Neural crest cell (in vitro differentiated cells): ENCODE measurements at places on chromosomes 11 and 22.

GRCh38 chr11:22331771-22332170 lies 6.4 kb upstream of the SLC17A6 start:
- DNase-seq = no peak

GRCh38 chr11:117478126-117478860 lies 150.6 kb downstream of the CEP164 start:
- DNase-seq = no peak

- no peak for DNase-seq
Observed at GRCh38 chr11:134887896-134888295, 475.9 kb upstream of the B3GAT1 start.

- no peak for DNase-seq
Observed at GRCh38 chr11:109597336-109597735, 175.3 kb downstream of the C11orf87 start.

DNA sequence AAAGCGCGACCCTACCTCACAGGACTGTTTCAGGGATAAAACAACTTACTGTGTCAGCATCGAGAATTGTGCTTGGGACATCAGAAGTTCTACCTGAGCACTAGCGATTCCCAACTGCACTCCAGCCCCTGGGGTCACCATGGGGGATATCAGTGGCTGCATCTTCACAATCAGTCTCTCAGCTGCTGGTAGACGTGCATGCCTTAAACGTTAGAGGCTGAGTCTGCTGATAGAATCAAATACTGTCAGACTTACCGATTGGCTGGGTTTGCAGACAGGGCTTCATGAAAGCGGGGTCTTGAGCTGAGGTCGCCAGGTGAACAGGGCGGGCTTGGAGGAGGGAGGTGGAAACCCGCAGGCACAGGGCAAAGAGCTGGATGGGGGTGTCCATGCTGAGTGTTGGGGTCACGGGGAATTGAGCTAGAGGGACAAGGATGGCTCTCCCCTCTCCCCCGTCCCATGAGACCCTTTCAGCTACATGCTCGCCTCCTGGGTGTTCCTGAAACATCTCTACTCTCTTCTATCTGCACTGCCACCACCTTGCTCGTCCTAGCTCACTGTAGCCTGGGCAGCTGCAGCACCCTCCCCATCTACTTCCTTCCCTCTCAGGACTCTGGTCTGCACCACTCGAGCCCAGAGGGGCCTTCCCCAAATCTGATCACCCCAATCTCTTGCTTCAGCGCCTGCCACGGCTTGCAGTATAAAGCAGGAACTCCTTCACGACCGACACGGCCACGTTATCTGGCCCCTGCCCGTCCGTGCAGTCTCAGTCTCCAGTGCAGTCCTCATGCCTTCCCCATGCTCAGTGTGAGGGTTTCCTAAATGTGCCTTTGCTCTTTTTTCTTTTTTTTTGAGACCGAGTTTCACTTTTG lies 43.5 kb downstream of the ST14 start:
- no peak for DNase-seq

GRCh38 chr11:6544921-6545850 lies 48.1 kb downstream of the DNHD1 start:
- no peak for DNase-seq

- no peak for DNase-seq
Observed at GRCh38 chr11:124892146-124892545, 5.5 kb downstream of the ROBO4 start.

- DNase-seq = no peak
Observed at GRCh38 chr11:123461164-123461563, 31.1 kb downstream of the GRAMD1B start.

- DNase-seq = peak; percentile 20
Observed at GRCh38 chr11:28566339-28567089, 458.3 kb downstream of the METTL15 start.

- DNase-seq = no peak
Observed at GRCh38 chr11:32939046-32939445, 46.4 kb downstream of the QSER1 start.

DNA sequence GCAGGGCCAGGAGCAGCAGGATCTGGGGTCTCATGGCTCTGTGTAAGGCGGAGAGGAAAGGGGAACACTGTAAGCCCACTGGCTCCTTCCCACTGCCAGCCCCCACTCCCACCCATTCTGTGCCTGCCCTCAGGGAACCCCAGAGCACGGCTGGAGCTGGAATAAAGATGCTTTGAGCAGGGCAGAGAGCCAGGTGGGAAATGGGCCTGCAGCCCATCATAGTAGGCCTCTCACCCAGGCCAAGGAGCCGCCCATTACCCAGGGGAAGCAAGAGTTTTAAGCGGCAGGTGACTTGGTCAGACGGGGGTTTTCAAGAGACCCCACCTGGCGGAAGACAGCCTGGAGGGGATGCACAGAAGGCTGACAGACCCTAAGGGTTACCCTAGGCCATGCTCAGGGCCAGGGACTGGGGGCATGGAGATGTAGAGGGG lies 4.6 kb downstream of the LRRC32 start:
- no peak for DNase-seq

DNA sequence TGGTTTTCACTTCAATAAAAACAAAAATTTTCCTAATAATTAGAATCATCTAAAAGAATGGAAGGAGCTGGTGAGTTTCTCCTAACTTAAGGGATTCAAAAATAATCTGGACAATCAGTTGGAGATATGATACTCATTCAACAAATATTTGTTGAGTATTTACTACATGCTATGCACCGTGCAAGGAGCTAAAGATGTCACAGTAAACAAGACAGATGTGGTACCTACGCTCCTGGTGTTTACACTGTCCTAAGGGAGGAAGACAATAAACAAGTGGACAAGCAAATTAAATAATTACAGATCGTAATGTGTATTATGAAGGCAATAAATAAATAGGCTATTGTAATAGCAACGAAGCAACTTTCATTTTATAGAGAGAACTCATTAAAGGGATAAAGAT lies 9.9 kb upstream of the SPON1 start:
- no peak for DNase-seq

GRCh38 chr11:109552376-109552775 lies 130.4 kb downstream of the C11orf87 start:
- DNase-seq = no peak

GRCh38 chr11:68044898-68045351 lies 6.1 kb downstream of the TCIRG1 start:
- DNase-seq = no peak

DNA sequence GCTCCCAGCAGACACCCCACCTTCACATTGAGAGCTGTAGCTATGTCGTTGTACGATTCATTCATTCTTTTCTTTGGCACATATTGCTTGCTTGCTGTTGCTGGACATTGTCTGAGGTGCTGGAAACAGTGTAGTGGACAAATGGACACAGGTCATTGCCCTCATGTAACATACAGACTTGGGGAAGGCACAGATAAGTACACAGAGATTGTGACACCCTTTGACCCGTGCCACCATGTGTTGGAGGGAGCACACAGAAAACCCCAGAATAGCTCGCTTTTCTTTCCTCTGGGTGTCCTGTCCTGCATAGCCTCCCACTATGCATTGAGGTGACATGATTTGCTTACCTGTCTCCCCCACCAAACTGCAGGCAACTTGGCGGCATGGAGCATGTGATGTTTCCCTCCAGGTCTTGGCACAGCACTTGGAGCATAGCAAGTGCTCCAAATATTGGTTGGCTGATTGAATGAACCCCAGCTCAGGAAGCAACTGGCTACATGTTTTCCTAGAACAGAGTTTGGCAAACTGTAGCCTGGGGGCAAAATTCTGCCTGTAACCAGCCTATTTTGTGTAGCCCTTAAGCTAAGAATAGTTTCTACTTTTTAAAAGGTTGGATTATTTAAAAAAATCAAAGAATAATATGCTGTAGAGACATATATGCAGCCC lies 30.9 kb upstream of the NECTIN1 start:
- no peak for DNase-seq

DNA sequence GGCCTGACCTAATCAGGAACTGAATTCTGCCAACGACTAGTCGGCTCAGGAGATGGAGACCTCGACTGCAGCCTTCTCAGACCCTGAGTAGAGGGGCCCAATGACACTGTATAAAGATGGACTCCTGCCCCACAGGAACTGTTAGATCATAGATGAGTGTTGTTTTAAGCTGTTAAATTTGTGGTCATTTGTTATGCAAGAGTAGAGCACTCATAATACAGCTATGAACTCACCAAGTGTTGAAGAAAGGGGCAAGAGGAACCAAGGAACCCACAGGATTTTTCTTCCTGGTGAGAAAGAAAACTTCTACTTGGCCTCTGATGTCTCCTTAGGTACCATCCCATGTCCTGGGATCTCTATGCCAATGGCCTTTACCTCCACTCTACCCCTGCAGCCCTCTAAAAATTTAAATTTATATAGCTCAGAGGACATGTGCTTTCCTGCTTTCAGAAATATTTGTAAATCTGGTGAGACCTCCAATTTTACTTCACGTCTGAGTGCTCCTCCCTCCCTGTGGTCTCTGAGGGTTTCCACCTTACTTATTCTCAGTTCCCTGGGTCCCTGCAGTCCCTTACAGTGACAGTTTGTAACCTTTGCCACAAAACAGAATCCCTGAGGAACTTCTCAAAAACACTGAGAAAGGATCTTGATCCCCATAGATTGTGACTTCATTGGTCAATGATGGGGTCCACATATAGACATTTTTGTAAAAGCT lies 256.3 kb upstream of the ARHGAP20 start:
- no peak for DNase-seq

DNA sequence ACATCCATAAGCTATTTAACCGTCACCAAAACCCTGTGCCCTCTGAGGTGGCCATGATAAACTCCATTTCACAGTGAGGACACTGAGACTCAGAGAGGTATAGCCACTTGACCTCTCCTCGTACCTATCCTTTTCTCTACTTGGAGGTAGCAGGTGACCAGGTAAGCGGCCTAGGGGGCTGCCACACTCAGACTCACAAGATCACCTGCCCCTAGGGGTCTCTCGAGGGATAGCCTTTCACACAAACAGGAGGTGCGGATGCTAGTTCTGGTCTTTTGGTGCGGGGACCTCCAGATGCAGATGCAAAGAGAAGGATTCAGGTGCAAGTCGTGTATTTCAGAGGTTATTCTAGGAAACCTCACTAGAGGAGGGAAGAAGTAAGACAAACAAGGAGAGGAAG lies 14.6 kb downstream of the MS4A18 start:
- DNase-seq = no peak

GRCh38 chr11:75563978-75564552 lies 2.0 kb downstream of the SERPINH1 start:
- peak; percentile 59 for DNase-seq

DNA sequence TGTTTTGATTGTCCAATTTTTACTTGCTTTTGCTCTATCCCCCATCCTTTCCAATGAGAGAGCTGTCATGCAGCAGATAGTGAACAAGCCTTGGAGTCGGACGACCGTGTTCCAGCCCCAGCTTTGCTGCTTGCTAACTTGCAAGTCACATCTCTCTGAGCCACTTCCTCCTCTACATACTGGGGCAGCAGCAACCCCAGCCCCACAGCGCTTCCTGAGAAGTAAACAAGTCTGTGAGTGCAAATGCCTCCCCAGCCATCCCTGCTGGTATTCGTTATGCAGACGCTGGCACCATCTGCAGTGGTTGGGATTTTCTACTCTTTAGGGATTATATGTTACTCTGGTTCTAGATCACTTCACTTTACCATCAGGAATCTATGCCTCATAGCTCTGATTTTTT lies 35.0 kb downstream of the TPBGL start:
- no peak for DNase-seq

GRCh38 chr11:100681064-100681502 lies 6.0 kb upstream of the ARHGAP42 start:
- no peak for DNase-seq

DNA sequence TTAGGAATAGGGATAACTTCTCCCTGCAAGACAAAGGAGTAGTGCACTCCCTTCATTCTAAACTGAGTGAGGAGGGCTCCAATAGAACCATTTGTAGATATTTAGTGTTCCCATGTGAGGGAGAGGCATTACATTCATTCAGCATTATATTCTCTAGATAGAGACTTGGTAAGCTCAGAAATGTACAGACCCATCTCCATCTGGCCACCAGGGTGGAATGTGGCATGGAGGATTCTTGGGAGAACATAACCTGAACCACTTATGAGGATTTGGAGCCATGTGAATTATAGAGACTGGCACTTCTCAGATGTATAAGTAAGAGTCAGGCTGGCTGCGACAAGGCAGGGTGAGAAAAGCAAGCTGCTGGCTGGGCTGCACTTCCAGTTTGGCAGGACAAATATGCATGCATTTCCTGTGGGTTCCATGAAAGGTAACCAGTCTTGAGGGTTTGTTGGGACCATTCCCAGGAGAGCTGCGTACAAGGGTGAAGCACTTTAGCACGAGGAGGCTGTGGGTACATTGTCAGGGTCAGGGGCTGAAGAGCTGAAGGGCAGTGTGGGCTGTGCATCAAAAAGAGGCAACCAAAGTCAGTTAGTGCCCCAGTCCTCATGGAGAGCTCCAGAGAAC lies 9.2 kb downstream of the RRP8 start:
- no peak for DNase-seq

DNA sequence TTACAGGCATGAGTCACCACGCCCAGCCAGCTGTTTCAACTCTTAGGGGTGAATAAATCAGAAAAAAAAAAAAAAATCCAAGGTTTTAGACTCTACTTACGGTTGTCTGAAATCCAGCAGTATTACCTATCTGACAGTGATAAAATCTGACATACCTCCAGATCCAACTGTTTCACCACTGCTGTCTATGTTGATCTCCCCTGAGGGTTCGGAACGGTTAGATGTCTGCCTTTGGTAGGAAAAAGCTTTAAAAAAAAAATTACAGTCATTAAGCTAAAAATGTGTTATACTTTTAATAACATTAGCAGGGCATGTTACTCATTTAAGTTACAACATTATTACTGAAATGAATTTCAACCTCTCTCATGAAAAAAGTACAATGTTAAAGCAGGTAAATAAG lies 21.1 kb downstream of the NCAPD3 start:
- no peak for DNase-seq

DNA sequence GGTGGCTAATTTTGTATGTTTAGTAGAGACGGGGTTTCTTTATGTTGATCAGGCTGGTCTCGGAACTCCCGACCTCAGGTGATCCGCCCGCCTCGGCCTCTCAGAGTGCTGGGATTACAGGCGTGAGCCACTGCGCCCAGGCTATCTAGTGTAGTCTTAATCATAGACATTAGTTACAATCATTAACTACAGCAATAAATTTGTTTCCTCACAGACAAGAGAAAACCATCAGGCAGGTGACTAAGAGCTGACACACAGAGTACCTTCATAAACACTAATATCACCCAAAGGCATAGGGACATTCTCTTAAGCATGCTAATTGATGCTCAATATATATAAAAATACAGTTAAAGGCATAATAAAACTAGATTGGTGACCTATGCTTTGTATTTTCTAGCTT lies 19.4 kb downstream of the SDHD start:
- no peak for DNase-seq

DNA sequence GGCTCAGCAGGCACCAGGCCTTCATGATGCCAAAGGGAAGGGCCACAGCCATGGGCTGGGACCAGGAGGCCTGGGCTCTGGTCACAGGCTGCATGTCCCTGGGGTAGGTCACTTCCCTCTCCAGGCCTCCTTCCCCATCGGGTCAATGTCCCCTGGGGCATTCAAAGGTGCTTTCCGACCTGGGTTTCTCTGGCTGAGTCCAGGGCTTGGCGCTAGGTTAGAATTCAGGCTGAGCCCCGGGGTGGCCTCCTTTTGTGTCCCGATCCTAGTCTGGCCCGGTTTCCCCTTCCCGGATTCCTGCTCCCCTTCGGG lies 12.2 kb downstream of the MAFF start:
- no peak for DNase-seq

- no peak for DNase-seq
Observed at GRCh38 chr11:127080735-127081134, 80.2 kb upstream of the KIRREL3 start.

GRCh38 chr22:49637255-49637760 lies 190.4 kb downstream of the BRD1 start:
- DNase-seq = no peak

- no peak for DNase-seq
Observed at GRCh38 chr11:92594251-92594650, 369.6 kb downstream of the FAT3 start.
